ENCODE measurements at places on chromosomes 11 and 22.
A peak's percentile ranks its signal among the peaks of the same experiment; 100 is the strongest.

GRCh38 chr11:125588505-125588904 lies 4.1 kb upstream of the STT3A start:
- no peak for DNase-seq

GRCh38 chr11:1782031-1782590 lies 18.4 kb upstream of the CTSD start:
- DNase-seq: no peak

DNA sequence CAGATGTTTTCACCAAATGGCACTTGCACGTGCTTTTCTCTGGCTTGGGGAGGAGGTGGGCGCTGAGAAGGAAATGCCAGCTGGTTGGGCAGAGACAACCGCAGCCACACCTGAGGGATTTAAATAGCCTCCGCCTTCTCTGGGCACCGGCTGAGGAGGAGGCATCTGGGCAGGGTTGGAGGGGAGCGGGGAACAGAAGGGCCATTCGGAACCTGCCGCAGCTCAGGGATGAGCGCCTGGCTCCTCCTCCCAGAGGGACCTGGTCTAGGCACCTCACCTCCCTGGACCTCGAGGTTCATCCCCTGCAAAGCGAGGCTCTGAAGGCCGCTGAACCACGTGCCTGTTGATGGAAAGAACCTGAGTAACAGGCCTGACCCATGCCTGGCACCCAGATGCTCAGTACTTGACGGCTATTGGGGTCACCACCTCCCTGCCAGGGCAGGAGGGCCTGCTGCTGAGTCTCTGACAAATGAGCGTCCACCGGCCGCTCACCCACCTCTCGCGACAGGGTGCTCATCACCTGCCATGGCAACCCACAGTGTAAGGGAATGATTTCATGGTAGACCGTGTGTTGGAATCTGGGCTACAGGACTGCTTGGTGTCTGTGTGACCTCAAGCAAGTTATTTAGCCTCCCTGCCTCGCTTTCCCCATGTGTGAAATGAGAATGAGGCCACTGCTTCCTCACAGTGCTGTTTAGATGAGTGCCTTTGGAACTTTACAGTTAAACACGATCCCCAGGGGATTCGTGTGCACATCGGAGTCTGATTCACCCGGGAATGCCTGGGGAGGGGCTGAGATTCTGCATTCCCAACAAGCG lies 2.0 kb upstream of the KDELR3 start:
- DNase-seq: no peak

DNA sequence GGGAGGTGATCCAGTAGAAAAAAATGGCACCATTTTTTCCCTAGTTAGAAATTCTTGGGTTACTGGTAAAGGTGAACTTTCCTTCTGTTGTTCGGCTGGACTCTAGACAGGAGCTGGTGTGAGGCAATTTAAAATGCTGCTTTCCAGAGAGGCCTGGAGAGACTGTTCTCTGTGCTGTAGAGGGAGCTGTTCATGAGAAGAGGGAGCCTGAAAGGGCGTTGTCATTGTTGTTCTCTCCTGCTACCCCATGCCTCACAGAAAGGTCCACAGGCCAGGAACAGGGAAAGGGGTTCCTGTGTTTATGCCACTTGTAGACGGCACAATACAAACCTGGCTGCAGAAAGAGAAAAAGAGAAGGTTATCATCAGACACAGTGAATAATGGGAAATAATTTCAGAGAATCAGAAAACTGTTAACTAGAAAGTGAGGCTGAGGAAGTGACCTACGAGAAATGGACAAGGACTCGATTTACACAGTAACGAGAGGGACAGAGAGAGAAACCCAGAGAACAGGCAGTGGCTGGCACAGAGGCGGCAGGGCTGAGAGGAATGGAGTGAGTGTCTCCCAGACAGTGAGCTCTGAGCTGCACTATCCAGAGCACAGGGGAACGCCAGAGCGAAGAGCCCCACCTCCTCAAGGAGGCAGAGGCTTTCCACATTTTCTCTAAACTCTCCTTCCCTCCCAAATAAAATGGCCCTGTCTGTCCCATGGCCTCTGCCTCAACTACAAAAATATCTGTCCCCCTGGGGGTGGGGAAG lies 109.2 kb downstream of the RRM1 start:
- DNase-seq: no peak

DNA sequence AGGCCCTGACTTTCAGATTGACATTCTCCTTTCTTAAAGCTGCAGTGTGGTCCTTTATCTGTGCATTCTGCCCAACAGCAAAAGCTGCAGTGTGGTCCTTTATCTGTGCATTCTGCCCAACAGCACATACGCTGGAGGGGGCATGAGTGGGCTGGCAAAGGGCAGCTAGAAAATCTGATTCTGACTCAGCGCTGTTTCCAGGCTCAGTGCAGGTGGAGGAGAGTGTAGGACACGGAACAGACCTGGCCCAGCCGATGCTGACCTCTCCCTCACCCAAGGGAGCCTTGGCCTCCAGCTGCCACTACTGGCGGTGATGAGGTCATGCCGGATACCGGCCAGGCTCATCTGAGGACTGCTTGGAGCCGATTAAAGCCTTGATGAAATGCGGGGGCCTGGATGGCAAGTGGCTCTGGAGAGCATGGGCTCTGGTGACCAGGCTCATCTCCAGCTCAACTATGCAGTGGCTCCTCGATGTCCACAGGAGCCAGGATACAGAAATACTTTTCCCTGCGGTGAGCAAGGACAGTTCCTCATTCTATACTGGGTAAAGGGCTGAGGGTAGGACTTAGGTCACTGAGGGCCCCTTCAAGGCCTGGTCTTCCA lies 84.6 kb downstream of the CLPB start:
- DNase-seq: peak; percentile 7

- peak; percentile 13 for DNase-seq
Measured at GRCh38 chr11:103987629-103988594, 48.5 kb upstream of the DDI1 start.

- DNase-seq: no peak
Measured at GRCh38 chr11:6626971-6627761, 7.9 kb upstream of the TPP1 start.

- DNase-seq: peak; percentile 74
Measured at GRCh38 chr11:130124096-130124495, 35.5 kb upstream of the ST14 start.

DNA sequence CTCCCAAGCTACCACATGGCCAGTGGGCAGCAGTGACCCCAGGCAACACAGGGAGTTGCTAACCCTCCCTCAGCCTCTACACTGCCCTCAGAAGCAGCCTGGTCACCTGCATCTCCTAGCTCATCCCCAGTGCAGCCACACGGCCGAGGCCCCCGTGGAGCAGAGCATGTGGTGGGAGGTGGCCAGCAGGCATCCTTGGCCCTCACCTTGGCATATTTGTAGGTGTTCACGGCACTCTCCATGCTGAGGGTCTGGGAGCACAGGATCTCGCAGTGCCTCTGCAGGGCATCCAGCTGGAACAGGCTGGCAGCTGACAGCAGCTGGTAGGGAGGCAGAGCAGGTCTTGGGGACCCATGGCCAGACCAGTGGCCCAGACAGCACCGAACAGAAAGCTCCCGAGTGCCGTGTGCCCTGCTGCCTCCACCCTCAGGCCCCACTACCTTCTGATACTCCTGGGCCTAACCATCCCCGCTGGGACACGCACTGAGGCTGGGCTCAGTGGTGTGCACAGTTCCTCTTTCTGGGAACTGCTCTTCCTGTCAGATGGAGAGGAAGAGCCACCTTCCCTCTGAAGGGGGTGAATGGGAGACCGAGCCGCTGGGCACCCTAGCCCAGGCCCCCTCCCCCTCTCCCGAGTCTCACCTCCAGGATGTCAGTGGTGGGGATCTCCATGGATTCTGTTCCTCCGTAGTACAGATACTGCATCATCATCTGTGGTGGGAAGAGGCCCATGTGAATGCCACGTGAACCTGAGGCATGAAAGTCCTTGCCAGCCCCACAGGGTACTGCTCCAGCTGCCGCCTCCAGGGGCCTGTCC lies 48.8 kb downstream of the NAT10 start:
- no peak for DNase-seq

GRCh38 chr22:39266398-39267030 lies 21.7 kb upstream of the PDGFB start:
- DNase-seq: no peak

DNA sequence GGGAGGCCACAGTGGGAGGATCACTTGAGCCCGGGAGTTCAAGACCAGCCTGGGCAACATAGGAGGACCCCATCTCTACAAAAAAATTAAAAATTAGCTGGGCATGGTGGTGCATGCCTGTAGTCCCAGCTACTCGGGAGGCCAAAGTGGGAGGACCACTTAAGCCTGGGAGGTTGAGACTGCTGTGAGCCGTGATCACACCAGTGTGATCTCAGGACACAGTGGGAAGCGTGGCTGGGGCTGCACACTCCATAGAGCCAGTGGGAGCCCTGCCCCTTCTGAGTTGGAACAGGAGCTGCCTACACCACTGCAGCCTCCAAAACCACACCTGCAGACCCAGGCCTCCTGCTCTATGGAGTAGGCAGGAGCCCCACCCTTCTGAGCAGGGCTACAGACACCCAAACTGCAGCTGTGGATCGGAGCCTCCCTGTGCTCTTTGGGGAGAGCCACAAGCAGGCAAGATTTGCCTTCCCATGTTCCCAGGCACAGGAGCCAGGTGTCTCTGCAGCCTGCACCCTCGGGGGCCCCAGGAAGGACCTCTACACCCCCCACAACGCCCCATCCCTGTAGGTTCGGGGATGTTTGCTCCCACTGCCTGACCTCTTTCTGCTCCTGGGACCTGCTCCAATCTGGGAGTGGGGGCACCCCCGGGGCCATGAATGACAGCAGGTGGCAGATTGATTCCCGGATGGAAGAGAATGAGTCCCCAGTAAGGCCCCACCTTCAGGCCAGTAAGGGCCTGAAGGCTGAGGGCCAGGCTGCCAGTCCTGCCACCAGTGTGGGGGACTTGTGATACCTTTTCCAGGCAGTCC lies 245.4 kb downstream of the BUD13 start:
- DNase-seq: no peak

DNA sequence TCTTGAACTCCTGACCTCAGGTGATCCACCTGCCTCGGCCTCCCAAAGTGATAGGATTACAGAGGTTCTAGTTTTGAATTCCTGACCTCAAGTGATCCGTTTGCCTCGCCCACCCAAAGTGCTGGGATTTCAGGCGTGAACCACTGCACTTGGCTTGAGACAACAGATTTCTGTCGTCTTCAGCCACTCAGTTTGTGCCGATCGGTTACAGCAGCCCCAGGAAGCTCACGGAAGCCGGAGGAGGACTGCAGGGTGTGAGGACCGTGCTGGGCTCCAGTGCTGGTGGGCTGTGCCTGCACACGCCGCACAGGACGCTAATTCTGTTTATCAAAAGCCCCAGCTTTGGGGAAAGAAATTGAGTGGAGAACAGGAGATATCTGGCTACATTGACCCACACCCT lies 82.0 kb downstream of the CELSR1 start:
- no peak for DNase-seq

DNA sequence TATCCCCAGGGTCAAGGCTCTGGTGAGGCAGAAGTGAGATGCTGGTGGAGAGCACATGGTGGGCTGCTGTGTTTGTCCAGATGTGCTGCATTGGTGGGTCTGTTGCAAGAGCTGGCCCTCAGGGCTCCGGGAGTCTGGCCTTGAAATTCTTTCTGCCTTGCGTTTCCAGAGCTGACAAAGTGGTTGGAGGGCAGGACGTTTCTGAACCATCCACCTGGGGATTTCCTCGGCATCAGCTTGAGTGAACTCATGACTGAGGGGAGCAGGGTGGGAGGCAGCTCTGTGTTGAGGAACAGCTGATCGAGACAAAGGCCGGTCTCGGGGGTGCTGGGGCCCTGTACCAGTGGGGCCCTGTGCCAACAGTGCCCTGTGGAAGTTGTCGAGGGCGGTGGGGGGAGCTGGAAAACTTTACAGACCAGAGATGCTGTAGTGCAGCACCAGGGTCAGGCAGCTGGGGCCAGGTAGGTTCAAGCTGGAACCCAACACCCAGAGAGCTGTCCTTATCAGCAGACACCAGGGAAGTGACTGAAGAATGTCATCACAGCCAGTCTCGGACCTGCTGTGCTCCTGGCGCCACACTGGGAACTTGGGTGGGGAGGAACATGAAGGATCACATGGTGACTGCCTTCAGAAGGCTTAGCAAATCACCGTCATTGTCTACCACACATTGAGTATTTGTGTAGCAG lies 4.9 kb downstream of the TSKU start:
- peak; percentile 65 for DNase-seq

- DNase-seq: no peak
Measured at GRCh38 chr11:45432100-45432499, 146.0 kb upstream of the SYT13 start.

GRCh38 chr22:37314315-37315074 lies 32.2 kb downstream of the CYTH4 start:
- no peak for DNase-seq

DNA sequence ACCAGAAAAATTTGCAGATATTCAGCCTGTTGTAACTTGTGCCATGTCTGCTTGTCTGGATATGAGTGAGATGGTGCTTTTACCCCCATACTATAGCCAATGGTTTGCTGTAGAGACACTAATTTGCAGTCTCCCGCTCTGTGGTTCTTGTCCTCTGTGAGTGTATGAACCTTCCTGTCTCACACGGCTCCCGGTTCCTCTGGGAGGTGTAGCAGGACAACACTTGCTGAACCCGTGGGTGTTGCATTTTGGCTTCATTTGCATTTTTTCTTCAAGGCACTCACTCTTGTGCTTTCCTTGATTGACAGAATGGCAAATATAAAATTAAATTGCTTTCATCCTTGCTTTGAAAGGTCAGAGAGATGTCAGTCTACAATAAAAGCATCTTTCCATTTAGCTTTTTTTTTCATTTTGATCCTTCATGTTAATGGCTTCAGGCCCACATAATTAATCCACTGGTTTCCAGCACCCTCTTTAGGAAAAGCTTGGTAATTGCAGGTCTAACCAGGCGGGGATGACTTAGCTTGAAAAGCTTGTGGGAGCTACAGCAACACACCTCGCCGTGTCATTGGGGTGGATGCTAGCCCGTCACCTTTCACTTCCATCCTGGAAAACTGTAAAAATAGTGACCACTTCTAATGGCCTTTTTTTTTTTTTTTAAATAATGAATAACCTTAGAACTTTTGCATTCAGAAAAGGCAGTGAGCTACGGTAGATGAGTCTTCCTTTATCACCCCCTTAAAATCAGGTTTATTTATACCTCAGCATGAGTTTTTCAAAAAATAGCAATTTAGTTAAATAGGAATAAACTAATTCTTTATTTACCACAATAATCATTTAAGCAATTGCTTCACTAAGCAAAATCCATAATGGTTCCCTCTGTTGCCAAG lies 27.4 kb upstream of the ST14 start:
- DNase-seq: peak; percentile 62

DNA sequence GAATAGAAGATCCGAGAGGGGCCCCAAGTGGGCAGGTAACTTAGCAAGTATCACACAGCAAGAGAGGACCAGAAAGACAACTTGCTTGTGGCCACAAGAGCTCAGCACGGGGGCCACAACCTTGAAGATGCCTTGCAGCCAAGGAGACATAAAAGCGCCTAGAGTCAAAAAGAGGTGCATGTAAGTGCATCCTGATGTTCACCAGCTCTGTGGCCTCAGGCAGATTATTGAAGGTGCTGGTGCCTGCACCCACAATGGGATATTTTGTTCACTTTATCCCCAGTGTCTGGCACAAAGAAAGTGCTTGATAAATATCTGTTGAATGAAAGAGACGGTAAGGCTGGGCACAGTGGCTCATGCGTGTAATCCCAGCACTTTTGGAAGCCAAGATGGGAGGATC lies 106.0 kb upstream of the ASPHD2 start:
- no peak for DNase-seq

- DNase-seq: no peak
Measured at GRCh38 chr11:129223701-129224149, 31.6 kb upstream of the ARHGAP32 start.
